ENCODE measurements at places on chromosomes 16 and 17.
A peak's percentile ranks its signal among the peaks of the same experiment; 100 is the strongest.

DNA sequence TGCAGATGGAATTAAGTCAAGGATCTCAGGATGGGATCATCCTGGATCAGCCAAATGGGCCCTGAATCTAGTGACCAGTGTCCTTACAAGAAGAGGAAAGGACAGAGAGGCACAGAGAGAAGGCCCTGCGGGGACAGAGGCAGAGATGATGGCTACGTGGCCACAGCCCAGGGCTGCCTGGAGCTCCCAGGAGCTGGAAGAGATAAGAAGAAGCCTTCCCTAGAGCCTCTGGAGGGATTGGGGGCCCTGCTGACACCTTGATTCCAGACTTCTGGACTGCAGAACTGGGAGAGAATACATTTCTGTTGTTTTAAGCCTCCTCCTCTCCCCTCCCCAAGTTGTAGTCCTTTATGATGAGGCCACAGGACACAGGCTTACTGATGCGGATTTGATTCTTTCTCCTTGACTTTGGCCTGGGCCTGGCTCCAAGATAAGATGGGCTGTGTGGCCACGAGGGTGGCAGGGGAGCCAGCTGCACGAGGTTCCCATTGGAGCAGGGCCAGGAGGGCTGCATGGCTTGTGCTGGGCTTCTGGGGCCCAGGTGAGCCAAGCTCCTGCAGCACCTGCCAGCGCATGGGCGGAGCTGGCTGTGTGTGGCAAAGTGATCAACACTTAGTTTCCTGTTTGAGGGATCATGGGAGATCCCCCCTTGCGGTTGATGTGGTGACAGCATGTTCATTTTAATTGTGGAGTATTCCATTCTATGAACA, 146.1 kb downstream of the IRF8 start:
- DNase-seq, result peak; percentile 18

DNA sequence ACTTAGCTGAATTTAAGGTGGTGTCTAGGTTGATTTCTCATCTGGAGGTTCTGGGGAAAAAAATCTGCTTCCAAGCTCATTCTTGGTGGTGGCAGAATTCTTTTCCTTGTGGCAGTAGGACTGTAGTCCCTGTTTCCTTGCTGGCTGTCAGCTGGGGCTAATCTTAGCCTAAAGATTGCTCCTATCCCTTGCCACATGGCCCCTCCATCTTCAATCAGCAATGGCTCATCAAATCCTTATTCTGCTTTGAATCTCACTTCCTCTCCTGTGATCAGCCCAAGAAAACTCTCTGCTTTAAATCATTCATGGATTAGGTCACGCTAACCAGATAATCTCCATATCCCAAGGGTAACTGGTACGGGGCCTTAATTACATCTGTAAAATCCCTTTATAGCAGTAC, 6.6 kb downstream of the FAM20A start:
- no peak for DNase-seq

GRCh38 chr17:67532326-67532871, 155.3 kb downstream of the PITPNC1 start:
- DNase-seq, result no peak

- no peak for DNase-seq
Measured at GRCh38 chr16:50072730-50073129, 7.0 kb downstream of the HEATR3 start.

GRCh38 chr17:47720754-47721533, 12.1 kb upstream of the TBX21 start:
- peak; percentile 85 for DNase-seq

GRCh38 chr17:39706921-39707337, 7.1 kb downstream of the ERBB2 start:
- DNase-seq, result peak; percentile 32

- no peak for DNase-seq
Measured at GRCh38 chr17:4490109-4490591, 8.5 kb upstream of the SPNS2 start.

GRCh38 chr17:40361925-40362695, 2.4 kb downstream of the GJD3 start:
- DNase-seq, result no peak

DNA sequence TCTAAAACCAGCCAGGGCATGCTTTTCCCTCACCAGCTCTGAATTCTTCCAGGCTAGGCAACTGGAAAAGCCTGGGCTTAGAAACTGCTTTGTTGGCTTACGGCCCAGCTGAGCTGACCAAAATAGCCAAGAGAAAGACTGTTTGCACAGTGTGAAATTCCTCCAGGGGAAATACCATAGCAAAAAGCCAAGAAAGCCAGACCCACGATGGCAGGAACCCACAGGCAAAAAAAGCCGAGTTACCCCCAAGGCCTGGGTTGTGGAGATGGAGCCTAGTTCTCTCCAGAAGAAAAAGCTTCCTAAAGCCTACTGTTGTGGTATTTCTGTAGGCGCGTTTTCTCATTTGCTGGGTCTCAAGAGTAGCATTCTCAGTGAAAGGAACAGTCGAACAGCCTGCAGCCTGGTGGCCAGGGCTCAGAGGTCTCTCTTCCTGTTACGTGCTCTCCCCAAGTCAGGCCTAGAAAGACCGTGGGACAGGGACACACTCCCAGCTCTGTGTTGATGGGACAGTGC, 9.2 kb downstream of the SP2 start:
- DNase-seq, result no peak

DNA sequence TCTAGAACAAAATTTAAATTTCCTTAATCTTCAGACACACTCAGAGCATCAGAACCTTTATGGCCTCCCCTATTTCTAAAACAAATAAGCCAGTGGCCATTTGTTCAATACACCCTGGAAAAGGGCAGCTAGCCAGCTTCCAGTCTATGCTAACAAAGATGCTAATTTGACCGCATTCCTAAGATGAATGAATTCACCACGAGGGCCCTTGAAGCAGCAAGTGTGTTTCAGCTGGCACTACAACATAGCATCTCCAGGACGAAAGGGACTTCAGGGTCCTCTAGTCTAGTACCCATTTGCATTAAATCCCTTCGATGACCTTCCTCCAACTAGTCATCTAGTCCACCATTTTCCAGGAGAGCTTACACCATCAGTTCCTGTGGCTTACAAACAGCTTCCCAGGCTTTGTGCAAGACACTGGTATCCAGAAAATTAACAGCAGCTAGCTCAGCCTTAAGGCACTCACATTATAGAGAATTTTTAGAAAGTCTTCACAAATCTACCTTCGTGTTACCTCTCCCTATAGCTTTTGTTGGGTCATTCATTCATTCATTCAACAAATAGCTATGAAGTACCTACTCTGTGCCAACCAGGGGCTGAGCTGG, 10.9 kb downstream of the KRT37 start:
- DNase-seq, result no peak

- DNase-seq, result no peak
Measured at GRCh38 chr16:5438591-5438990, 341.0 kb upstream of the EEF2KMT start.

DNA sequence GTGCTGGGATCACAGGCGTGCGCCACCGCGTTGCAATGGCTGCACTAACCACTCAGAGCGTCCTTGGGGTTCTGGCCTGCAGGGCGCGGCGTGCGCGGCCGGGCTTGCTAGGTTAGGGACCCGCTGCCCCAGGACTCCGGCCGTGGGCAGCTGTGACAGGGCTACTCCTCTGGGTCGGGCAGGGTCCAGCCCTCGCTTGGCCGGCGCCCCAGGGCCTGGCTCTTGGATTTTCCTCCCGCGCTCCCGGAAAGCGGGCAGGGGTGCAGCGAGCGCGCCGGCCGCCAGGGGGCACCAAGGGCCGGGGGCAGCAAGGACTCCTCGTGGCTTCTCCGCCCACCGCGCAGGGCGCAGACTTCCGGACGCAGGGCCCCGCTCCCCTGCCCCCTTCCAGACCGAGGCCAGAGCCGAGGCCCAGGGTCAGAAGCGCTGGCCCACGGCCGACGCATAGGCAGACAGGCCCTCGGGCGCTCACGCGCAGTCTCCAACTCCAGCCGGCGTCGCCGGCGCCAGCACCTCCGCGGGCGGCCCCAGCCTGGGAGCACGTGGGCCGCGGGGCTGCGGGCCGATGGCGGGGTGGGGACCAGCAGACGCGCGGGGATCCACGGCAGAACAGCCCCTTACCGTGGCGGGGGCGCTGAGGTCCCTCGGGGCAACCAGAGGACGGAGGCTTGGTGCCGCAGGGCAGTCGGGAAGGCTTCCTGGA, 355 bp downstream of the TLE7 start:
- DNase-seq, result no peak

DNA sequence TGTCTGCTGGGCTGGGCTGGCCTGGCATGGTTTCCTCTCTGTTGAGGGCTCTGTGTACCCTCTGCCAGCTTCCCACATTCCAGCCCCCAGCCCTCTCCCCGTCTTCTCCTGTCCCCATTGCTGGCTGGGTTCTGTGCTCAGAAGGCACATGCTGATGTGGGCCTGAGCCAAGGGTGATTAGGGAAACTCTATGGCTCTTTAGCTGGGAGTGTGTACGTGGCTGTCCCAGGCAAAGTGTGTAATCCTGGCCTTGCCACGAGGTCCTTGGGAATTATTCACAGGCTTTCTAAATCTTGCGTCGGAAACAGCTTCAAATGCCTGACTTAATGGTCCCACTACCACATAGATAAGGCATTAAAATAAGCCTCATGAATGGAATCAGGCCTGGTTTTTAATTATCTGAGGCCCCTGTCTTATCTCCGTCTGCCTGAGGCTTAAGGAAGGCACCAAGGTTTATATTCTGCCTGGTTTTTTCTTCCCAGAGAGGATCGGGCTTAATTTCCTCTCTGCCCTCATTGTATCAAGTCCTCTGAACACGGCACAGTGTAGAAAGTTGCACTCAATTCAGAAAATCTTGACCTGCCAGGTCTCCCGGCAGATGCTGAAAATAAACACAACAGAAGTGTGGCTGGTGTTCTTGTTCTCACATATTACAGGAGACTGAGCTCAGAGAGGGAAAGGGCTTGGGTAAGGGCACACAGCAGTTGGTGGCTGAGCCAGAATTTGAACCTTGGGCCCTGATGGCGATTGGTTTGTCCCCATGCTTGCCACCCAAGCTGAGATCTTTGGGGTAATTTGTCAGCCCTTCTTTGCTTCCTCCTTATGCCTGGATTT, 52.9 kb upstream of the LGALS9 start:
- DNase-seq, result no peak

DNA sequence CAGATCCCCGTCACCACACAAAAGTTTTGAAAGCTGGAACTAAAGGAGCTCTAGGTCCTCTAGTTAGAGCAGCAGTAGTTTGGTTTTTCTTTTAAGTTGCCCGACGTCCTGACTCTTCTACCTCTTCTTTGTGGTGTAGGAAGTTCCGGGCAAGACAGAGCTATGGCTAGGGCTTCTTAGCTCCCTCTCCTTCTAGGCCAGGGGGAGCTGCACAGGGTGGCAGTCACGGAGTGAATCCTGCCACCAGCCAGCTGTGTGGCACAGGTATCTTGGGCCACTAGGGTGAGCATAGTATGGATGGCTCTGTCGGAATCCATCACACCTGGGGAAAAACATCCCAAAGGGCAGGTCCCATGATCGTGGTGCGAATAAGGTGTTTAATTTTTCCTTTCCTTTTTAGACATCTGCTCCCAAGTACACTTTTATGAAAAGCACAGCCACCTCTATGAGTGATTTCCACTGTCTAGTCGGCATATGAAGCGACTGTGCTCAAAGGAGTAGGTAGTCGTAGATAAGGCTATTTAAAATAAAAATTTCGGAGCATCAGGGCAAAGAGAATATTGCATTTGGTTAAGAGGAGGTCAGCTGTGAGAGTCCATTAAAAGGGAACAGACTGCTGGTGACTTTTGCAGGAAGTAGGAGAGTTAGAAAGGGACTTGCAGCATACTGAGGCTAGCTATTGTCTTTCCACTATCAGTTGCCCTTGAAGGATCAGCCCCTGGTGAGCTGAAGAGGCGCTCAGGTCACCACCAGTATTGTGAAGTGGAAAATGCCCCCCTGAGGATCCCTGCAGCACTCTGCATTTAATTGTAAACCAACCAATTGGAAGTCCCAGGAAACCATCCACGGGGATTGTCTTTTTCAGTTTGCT, 2.1 kb downstream of the PRKCA start:
- DNase-seq, result no peak

- DNase-seq, result no peak
Measured at GRCh38 chr17:50681263-50682200, 26.2 kb downstream of the ANKRD40 start.

DNA sequence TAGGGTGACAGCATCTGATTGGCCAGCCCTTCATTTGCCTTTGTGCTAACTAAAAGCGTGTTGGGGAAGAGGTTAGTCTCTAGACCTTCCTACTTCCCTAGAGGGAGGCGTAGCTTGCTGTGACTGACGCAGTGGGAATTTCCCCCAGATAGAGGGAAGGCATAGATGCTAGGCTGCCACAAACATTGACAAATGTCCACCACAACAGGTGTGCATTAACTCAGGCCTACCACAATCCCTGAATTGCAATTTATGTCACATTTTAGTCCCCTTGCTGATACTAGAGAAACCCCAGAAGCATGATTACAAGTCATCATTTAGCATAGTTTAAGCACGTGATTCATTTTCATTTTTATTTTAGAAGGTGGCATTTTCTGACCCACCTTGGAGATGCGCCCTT, 76.3 kb upstream of the WSB1 start:
- no peak for DNase-seq

DNA sequence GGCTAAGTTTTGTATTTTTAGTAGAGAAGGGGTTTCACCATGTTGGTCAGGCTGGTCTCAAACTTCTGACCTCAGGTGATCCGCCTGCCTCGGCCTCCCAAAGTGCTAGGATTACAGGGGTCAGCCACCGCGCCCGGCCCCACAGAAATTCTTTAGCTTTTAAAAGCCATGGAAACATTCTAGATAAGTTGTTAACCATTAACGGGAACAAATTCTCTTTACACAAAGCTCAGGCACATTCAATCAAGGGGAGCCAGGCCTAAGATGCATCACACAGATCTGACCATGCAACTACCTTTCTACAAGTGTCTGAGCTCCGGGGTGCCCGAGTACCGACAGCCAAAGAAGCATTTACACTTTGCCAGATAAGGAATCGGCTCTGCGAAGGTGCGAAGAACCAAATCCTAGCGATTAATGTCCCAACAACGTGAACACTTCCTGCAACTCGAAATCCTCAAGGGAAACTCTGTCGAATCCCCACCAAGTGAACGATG, 1.0 kb downstream of the EMC8 start:
- no peak for DNase-seq

DNA sequence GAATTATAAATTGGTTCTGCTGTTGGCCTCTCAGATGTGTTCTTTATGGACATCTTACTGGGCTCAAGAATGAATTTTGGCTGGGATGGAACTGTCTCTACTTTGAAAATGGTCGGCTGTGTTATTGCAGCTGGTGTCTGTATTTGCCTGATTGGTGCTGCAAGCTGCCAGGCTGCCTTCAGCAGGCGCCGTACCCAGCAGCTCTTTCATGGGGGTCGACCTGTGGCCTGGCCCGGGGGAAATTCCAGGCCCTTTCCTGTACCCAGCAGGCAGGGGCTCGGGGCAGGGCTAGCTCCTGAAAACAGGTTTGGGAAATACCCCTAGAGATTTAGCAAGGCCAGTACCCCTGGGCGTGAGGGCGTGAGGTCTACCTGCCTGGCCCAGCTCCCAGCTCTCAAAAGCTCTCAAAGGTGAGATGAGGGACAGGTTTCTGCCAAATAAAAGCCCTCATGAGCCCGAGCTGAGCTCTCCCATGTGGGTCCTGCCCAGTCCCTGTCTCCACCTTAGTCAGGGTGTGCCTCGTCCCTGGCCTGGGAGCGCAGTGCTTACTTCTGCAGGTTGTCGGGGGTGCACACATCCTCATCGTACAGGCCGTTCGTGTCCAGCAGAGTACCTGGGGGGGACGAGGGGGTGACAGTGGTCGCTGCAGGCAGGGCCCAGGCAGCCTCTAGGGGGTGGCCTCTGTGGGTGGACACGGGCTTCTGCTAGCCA, 52.3 kb downstream of the PRMT7 start:
- DNase-seq, result no peak
